ENCODE measurements at places on chromosomes 5 and 9. TPM values are rescaled to one million over a fixed set of nuclear protein-coding genes. Genes with fewer than 3 reads are reported as not detected.

Gene PCDHGA11
- 3.8 TPM for total RNA-seq

Gene HK3
- 3.5 TPM for total RNA-seq

Gene ABCA1
- total RNA-seq, result 10.8 TPM

Gene SLC6A3
- total RNA-seq, result not detected

Gene SCGB3A2
- not detected for total RNA-seq

Gene SLC46A2
- total RNA-seq, result not detected

Gene SPATA31C1
- not detected for total RNA-seq

Gene GPR150
- 0.14 TPM for total RNA-seq

Gene DNAJB5
- total RNA-seq, result 70.0 TPM

Gene EMB
- total RNA-seq, result 16.6 TPM

Gene PRDM9
- not detected for total RNA-seq

Gene SPRY4
- 10.2 TPM for total RNA-seq

Gene TMEM232
- 3.6 TPM for total RNA-seq

Gene NDST1
- total RNA-seq, result 58.9 TPM
